ENCODE measurements at places on chromosomes 2 and 18.

DNA sequence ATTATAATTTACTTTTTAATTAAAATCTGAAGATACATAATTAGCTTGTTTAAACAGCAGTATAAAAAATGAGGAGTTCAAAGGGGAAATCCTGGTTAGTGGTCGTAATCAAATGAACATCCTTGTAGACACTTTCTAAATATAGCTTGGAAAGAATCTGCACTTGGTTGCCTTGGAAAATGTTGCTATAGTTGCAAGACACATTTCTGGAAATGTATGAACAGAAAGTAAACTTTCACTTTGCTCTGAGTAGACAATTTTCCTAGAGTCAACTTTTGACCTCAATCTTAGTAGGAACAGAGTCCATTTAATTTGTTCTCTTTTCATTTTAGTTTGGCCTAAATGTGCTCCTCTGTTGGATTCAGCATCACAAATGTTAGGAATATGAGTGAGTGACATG is 38.3 kb downstream of the GCA start:
- no peak for DNase-seq

DNA sequence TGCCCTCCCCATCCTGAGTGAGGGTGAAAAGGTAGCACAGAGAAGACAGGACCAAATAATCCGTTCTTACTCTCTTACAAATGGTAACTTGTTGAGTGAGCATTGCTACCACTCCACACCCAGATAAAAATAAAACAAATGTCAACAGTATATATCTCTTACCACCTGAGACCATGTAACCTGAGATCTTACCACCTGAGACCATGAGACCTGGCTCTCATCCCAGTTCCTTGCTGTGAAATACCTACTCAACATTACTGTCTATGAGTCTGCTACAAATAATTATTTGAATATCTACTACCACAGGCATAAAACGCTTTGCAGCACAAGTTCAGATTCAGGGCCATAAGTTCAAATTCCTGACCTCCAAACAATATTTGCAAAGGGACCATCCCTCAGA is 234.7 kb downstream of the C1D start:
- DNase-seq, result no peak

DNA sequence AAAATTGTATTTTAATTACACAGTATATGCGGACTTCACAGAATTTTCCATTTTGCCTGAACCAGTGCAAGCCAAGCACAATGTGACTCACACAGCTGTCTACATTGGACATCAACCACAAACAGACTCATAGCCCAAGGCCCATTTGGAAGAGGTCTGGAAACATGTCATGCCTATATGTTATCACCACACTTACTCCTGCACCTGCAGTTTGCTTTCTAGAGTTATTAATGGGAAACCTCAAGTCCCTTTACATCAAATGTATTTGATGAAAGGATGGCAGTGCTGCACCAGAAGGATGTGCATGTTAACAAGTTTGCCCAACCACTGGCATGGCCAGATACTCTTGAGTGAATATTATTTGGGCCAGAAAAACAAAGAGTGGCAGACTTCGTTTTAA is 548.9 kb upstream of the CDH2 start:
- no peak for DNase-seq

GRCh38 chr18:22169889-22170420 is 566 bp downstream of the GATA6 start:
- DNase-seq, result no peak

- no peak for DNase-seq
Measured at GRCh38 chr2:129864719-129865118, 114.7 kb upstream of the RAB6C start.

GRCh38 chr2:29923110-29923721 is 1.8 kb upstream of the ALK start:
- peak; percentile 13 for DNase-seq

DNA sequence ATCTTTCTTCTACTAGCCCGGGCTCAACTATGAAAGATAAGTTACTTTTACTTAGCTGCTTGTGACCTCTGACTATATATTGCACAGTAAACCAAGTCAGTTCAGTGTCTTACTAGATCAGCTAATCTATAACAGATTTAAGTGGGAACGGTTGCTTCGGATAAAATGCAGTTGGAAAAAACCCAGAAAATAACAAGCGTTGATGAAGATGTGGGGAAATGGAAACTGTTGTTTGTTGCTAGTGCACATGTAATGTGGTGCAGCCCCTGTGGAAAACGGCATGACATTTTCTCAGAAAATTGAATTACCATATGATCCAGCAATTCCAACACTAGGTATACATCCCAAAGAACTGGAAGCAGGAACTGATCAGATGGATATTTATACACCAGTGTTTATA is 248.5 kb downstream of the PRKCE start:
- no peak for DNase-seq

GRCh38 chr2:179571252-179571651 is 290.2 kb downstream of the ZNF385B start:
- no peak for DNase-seq

All from activated T-cell treated with anti-CD3 and anti-CD28 coated beads for 4 hours (primary cell).